ENCODE measurements at places on chromosomes 4 and X. TPM values are rescaled to one million over a fixed set of nuclear protein-coding genes. Genes with fewer than 3 reads are reported as not detected.

DNA sequence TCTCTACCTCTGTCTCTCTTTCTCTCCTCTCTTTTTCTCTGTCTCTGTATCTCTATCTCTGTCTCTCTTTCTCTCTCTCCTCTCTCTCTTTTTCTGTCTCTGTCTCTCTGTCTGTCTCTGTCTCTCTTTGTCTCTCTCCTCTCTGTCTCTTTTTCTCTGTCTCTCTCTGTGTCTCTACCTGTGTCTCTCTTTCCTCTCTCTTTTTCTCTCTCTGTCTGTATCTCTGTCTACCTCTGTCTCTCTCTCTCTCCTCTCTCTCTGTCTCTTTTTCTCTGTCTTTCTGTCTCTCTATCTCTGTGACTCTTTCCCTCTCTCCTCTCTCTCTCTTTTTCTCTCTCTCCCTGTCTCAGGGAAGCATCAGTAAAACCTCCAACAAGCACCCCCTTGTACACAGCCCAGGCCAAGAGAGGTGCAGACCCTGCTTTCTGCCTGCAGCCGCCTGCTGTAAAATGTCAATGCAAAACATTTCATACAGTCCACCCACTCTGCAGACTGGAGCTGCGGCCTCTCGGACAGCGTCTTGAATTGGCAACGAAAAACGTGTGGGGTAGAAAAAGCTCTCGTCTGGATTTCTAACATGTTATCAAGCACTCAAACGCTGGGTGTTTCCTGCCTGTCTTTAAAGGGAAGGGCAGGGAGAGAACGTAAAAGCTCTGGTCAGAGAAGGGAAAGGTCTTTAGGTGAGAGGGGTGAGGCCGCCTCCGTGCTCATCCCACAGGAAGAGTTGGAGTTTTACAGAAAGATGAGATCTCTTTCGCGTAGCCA lies 3.7 kb upstream of the SHOX start:
- DNase-seq = no peak

- DNase-seq = no peak
These were observed 61.7 kb upstream of the ATXN3L start for GRCh38 chrX:13381514-13381913.

DNA sequence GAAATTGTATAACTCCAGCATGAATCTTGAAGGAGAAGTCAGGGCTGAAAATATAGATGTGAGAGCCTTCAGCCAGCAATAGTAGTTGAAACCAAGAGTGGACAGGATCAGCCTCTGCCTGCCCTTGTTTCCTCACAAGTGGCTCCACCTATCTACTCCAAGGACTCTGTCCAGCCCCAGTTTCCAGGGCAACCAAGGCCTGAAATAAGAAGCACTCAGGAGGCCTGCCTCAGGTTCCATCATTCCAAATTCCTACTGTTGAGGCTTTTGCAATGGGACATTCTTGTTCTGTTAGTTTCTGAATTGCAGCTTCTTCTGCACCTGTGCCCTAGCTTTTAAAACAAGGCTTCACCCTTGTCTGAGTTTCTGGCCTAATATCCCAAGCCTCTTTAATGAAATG lies 41.6 kb downstream of the TRPC5OS start:
- no peak for DNase-seq

- DNase-seq = no peak
These were observed 50.0 kb downstream of the HOPX start for GRCh38 chr4:56630876-56631666.

- DNase-seq = no peak
These were observed 36.0 kb upstream of the NPNT start for GRCh38 chr4:105859233-105859632.

DNA sequence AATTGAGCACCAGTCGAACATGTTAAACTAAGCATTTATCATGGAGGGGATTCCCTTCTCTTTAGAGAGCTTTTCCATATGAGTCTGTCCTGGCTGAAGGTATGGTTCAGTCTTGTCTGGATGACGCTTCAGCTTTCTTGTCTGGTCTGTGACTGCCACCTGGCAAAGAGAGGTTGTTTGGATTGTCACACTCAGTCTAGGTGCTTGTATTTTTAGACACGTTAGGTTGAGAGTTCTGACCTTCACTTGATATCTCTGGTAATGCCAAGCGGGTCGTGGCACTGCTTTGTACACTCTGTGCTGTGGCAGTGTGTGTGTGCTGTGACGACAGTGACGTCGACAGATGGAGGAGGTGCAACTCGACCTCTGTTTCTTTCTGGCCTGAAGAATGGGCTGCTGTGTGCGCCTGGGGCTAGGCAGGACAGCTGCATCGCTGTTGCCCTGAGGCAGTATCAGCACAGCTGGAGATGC lies 12.6 kb downstream of the NOCT start:
- DNase-seq = no peak

DNA sequence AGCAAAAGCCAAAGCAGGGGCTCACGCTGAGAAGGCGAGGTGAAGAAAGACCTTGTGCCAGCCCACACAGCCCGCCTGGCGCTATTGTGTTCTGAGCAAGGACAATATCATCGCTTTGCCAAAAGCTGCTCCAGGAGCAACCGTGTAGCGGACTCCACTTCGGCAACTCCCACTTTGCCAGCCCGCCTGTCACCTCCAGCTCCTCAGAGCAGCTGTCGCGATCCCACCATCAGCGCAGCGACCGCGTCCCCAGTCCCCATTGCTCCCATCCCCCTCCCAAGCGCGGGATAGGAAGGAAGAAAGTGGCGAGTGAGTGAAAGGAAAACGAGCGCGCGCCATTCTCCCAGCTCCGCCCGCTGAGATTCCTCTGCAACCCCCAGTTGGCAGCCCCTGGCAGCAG lies 759 bp downstream of the ZC4H2 start:
- no peak for DNase-seq

DNA sequence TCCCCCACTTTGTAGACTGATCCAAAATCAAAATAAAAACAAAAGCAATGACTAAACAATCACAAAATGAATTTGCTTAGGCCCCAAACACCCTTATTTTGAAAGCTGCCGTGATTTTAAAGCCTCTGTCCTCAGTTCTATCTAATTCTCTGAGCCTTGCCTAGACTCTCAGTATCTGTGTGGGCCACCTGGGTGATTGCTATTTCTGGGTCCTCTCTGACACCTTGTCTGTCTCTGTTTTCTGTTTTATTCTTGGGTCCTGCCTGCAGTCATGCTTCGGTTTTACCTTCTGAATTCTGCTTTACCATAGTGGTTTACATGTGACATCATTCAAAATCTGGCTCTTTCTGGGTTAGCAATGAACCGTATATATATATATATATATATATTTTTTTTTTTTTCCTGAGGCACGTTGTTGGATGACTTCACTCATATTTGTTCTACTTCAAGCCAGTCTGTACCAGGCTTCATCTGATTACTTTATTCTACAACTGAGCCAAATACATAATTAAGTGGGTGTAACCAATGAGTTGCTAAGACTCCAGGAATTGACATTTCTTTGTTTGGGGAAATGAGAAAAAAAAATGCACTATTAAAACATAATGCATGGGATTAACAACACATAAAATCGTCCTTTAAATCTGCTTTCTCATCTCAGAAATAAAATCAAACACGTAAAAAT lies 710.7 kb upstream of the SLIT2 start:
- no peak for DNase-seq

DNA sequence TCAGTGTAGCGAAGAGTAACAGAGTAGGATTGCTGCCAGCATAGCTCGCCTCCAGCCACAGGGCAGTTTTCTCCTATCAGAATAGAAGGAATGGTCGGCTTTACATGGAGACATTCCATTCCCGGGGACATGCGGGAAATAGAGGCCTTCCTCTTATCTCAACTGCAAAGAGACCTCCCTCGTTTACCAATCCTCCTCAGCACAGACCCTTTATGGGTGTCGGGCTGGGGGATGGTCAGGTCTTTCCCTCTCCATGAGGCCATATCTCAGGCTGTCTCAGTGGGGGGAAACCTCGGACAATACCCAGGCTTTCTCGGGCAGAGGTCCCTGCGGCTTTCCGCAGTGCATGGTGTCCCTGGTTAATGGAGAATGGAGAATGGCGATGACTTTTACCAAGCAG lies 285.0 kb downstream of the ASMT start:
- no peak for DNase-seq

GRCh38 chr4:47736146-47736545 lies 101.7 kb downstream of the CORIN start:
- DNase-seq = no peak

- DNase-seq = no peak
These were observed 715.1 kb downstream of the FSTL5 start for GRCh38 chr4:161448550-161449180.

GRCh38 chr4:57137261-57137660 lies 27.1 kb upstream of the IGFBP7 start:
- DNase-seq = no peak

Gene PGAM4
- total RNA-seq = not detected

Gene NHSL2
- total RNA-seq = not detected

Gene EGFL6
- not detected for total RNA-seq
